GM12891 (cell line): ENCODE measurements at places on chromosomes 12 and 14.

DNA sequence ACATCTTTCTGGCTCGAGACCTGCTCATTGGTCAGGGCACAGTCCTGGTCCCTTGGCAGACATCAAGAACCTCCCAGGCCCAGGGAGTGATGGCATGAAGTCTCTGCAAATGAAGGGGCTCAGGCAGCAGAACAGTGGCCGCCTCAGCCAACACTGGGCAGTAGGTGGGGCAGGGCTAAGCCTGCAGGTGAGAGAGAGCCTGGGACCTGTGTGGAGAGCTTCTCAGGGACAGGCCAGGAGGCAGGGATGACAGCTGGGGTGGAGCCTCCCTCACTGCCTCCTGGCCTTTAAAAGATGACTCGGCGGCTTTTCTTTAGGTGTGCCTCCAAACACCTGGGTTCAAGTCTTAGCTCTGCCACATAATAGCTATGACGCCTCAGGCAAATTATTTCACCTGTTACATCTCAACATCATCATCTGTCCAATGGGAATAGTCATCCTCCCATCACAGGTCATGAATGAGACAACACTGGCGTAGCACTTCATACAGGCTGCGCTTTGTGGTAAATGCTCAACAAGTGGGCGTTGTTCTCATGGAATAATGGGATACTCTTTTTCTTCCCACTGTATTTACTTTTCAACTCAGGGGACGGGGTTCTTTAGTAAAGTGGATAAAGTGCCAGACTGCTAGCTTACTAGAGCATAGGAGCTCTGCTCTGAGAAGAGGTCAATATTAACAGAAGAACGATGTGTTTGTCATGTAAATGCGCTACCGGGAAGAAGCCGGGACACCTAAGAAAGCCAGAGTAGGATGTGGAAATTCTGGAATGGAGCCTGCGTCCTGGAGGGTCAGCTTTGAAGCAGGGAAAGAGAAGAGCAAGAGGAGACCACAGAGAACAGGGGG, 277.4 kb downstream of the FOXN3 start:
- no peak for DNase-seq

DNA sequence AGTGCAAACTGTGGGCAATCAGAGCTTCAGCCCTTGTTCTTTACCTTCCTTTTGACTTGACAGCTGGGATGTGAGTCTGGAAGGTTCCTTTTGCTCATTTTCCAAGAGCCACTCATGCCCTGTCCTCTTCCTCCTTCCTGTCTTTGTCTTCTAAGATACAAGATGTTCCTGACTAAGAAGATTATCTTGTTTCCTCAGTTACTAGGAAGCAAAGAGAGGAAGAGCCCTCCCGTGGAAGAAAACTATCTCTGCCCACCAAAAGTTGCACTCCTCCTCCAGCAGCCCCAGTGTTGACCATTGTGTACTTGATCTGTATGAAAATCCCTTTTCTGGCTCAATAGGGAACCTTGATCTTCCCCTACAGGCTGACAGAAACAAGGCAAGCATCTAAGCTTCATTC, 138.0 kb downstream of the C12orf75 start:
- DNase-seq: no peak

GRCh38 chr12:31835276-31835882, 106.6 kb upstream of the AMN1 start:
- DNase-seq: no peak

GRCh38 chr12:124248941-124249825, 45.7 kb upstream of the RFLNA start:
- DNase-seq: no peak

DNA sequence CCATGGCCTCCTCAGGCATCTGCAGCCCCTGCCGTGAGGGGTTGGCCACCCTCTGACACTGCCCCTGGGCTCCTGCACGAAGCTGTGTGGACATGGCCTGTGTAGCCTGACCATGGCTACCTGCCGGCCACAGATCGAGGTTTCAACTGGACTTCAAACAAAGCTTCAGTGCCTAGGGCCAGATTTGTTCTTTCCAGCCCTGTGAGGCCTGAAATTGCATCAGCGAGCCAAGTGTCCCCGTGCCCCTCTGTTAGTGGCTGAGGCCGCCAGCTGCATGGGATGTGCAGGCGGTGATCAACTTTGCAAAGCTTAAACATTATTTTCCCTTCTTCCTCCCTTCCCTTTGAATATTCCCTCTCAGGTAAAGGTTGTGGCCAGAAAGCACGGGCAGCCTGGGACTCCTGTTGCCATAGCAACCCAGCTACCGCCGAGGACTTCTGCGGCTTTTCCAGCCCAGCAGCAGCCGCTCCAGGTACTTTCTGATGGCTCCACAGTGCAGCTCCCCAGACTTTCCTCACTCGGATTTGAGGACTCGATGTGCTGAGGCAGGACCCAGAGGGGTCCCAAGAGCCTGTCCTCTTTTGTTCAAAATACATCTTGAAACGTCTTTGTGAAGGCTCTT, 35.8 kb downstream of the DDX51 start:
- no peak for DNase-seq

GRCh38 chr12:25789541-25789944, 168.9 kb upstream of the RASSF8 start:
- no peak for DNase-seq

DNA sequence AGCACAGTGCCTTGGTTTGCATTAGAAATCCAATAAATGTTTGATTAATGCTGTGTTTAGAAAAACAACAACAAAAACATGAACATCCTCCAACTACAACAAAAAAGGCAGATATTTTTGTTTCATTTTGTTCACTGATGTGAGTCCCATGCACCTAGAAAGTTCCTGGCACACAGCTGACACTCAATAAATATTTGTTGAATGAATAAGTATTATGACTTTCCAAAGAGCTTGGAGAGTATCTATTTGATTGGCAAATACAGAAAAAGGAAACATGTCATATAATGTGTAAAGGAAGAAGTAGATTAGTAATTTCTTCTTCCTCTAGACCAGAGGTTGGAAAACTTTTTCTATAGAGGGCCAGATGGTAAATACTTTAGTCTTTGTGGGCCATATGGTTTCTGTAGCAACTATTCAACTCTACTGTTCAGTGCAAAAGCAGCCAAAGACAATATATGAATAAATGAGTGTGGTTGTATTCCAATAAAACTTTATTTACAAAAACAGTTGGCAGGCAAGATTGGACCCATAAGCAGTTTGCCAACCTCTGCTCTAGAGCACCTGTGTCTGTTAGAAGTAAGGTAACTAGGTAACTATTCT, 312.3 kb upstream of the DIO2 start:
- DNase-seq: no peak

- no peak for DNase-seq
These were observed 22.5 kb downstream of the SLC38A6 start for GRCh38 chr14:61003571-61003970.

DNA sequence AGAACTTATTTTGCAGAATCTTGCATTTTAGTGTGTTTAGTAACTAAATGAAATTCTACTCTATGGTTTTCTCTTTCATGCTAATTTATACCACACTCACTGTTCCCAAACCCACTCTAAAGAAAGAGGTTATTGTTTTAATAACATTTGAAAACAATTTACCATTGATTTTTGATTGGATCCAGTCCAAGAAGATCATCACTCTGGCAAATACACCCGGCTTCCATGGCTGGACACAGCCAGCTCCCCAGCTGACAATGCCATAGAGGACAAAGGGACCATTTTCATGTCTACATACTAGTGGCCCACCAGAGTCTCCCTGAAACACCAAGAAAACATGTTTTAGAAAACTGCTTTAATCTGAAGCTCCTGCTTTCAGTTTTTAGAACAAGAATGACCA, 42.4 kb downstream of the OVCH1 start:
- no peak for DNase-seq

DNA sequence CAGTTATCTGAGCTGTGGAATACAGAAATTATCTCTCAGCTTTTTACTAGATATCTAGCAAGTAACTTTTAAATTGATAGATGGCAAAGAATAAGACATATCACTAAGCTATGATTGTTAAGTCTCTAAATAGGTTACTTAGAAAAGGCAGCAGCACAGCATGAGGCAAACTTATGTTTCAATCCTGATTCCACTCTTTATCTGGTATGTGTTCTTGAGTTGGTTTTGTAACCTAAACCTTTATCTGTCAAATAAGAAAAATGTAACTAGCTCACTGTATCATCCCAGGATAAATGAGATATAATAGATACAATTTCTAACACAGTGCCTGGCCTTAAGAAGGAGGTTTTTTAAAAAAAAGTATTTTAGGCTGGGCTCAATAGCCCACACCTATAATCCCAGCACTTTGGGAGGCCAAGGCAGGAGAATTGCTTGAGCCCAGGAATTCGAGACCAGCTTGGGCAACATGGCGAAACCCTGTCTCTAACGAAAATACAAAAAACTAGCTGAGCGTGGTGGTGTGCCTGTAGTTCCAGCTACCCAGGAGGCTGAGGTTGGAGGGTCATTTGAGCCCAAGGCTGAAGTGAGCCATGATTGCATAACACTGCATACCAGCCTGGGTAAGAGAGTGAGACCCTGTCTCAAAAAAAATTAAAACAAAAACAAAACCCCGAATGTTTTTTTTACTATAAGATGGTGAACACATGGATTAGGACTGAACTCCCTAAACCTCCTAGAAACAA, 56.8 kb downstream of the HEATR5A start:
- no peak for DNase-seq

- no peak for DNase-seq
These were observed 114.4 kb downstream of the VRK1 start for GRCh38 chr14:96911499-96912149.

GRCh38 chr12:42868291-42868690, 278.7 kb upstream of the PRICKLE1 start:
- no peak for DNase-seq

- no peak for DNase-seq
These were observed 342.3 kb downstream of the ZFP36L1 start for GRCh38 chr14:68450391-68451120.

- DNase-seq: no peak
These were observed 134.4 kb upstream of the SLC38A2 start for GRCh38 chr12:46506961-46507360.

DNA sequence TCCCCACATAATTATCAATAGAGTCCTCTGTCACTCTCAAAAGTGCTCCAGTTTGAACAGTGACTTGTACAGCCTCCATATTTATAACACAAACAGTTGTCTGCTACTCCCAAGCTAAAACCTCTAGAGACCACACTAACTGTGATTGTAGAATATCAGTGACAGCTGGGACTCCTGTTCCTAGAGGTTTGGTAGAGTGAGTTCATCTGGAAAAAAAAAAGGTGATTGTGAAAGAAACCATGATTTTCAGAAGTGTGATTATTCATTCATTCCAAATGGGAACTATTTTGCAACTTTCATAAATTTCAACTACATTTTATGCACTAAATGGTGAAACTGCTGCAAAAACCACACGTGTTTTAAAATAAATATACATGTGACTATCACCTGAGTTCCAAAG, 128.0 kb upstream of the PLXNC1 start:
- no peak for DNase-seq

- DNase-seq: no peak
These were observed 9.1 kb downstream of the C12orf76 start for GRCh38 chr12:110039085-110039807.

GRCh38 chr12:52029685-52030084, 21.6 kb upstream of the NR4A1 start:
- DNase-seq: no peak

DNA sequence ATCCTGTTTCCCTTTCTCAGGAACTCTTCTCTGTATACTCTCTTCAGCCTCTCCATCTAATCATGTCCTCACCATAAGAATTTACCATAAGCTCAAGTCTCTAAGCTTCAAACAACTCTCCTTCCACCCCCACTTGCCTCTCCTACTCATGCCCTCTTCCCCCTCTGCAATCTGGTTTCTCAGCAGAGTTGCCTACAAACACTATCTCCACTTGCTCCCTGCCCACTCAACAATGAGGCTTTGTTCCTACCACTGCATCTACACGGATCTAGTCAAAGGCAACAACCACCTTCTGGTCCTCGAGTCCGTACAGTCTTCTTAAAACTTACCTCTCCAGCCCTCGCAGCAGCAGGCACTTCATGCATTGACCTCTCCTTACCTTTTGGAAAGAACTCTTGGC, 17.2 kb upstream of the FBLN5 start:
- DNase-seq: no peak

GRCh38 chr12:132550014-132550802, 60.2 kb downstream of the LRCOL1 start:
- no peak for DNase-seq

- no peak for DNase-seq
These were observed 140.0 kb downstream of the DAD1 start for GRCh38 chr14:22448905-22449599.

DNA sequence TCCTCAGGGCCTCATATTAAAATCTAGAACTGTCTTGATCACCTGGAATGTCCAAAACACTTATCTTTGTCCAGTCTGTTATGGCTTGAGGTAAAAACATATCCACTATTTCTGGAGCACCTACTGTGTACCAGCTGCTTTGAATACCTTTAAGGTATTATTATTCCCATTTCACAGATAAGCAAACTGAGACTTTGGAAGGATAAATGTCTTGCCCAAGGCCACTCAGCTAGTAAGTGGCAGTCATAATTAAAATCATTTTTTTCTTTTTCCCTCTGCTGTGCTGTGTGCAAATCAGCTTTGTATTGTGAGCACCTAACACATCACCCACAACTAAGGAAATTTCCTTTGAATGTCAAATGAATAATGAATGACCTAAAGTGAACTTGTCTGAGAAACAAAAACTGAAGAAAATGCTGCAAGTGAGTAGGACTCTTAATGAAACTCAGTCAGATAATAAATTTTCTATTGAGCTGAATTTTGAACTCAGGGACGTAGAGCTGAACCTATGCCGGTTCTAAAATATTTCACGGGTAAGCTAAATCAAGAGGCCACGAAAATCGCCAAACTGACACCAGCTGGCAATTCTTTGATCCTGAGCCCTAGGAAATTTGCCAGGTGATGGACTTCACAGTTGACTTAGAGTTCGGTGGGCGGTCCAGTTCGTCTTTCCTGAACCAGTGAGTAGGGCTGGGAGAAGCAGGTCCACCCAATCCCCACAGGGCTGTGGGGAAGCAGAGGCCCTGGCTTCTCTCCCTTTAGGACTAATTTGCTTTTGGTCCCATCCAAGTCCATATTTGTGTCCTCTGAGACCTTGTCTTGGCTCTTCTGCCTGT, 159.7 kb upstream of the PWP1 start:
- no peak for DNase-seq

DNA sequence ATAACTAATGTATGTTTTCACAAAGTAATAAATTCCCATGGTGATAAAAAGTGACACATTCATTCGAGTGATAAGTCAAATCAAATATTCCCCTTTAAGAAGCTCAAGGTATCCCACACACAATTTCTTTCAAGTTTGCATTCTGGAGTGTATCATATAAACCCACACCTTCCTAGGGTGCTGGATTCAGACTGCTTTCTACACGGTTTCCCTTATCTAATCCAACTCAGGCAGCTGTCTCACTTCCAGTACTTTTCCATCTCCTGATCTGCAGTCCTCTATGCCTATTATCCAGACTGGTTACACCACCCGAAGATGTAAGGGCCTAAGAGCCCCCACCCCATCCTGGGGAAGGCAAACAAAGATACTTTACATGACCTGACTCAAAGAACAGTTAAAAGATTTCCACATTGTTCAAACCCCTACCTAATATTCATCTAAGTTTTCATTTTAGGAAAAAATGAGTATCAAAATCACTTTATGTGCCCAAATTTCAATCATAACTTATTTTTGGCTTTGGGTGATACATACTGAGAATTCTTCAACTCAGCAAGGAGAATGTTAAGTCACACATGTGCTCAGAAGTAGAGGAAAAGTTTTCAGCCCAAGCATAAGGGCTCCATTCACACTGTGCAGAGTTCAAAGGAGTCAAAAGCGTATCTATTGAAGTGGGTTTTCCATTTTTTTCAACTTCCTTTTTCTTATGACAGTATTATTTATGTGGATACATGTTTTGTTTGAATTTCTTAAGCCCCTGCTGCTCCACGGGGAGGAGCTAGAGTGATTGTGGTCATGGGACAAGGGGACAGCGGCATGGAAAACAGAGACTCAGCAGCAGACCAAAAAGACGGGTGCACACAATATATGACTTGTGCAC, 41.8 kb downstream of the CORO1C start:
- DNase-seq: no peak
